NCI-H1048 (cell line): ENCODE measurements at places on chromosomes 3 and 15.

DNA sequence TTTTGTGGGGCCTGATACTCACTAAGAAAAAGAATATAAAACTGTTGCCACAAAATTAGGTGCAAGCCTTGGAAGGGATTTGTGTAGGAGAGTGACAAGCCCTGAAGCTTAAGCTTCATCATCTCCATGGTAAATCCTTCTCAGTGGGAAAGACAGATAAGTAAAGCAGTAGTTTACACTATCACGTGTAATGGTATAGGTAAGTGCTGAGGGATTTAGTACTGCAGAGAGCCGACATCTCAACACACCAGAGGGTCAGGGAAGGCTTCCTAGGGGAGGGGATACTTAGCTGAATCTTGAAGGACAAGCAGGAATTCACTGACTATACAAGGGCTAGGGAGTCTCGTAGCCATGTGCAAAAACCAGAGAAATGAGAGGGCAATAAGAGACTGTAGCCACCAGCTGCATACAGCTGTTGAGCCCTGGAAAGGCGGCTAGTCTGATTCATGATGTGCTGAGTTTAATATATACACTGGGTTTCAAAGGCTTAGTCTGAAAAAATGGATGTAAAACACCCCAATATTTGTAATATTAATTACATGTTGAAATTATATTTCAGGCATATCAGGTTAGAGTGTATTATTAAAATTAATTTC, 11.1 kb downstream of the SLC24A1 start:
- DNase-seq, result no peak

- no peak for DNase-seq
Measured at GRCh38 chr3:191376516-191377141, 46.3 kb upstream of the UTS2B start.

GRCh38 chr3:171688593-171688992, 121.7 kb downstream of the PLD1 start:
- no peak for DNase-seq

DNA sequence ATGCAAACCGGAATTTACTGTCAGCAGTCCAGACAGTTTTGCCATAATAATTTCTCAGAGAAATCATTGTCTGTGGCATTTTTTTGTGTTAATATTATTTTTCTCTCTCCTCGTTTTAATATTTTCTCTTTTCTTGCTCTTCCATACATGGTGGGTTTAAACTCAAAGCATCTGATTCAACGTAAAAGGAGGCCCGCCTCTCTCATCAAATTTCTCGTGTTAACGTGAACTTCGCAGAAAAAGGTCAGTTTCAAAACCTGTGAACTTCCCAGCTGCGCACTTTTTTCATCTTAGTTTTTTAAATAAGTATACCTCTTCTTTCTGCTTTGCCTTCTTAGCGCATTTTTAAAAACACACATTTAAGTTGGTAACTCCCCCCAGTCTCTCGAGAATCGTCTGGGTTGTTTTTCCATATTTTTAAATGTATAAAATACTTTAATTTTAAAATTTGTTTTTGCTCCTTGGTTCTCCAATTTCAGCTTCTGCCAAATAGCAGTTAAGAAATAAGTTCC, 9.1 kb downstream of the SHOX2 start:
- no peak for DNase-seq

DNA sequence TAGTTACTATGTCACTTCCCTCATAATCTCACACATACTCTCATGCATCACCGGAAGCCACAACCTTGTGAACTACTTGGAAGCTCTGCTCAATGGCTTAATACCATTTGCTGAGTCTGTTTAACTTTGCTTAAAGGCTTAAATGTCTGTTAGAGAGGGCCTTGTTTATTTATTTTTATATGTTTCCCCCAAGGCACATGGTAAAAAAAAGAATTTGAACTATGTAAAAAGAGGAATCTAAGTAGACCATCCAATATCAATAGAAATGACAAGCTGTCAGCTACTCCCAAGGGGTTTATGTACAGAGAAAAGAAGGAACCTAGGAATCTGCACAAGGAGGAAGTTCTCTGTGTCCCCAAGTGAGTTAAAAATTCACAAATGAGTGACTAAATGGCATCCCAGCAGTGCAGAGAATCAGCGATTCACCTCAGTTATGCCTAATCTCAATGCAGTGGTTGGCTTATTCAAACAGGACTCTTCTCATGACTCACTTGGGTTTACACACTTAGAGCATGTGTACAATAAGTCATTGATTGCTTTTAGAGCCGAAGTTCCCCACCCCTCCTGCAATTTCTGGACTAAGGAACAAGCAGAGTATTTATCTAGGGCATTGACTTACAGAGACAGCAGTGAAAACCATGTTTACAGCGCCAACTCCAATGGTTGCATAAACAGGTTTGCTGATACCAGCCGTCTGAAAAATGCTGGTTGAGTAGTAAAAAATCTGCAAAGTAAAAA, 24.4 kb downstream of the SLC2A2 start:
- DNase-seq, result no peak

DNA sequence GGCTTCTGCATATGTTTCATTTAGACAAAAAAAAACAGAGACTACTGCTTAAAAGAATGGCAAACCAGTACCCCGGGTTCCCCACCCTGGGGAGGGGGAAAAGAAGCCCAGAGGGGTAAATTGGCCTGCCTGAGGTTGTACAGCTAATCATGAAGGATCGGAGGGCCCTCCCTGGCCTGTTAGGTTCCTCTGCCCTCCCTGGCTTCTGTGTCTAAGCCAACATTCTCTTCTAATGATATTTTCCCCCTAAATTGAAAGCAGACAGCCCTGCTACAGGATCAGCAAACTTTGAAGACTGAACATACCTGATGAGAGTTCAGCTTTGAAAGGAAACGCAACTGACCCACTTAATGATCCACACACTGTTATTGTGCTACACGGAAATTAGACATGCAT, 2.5 kb downstream of the ARHGAP31 start:
- DNase-seq, result no peak

DNA sequence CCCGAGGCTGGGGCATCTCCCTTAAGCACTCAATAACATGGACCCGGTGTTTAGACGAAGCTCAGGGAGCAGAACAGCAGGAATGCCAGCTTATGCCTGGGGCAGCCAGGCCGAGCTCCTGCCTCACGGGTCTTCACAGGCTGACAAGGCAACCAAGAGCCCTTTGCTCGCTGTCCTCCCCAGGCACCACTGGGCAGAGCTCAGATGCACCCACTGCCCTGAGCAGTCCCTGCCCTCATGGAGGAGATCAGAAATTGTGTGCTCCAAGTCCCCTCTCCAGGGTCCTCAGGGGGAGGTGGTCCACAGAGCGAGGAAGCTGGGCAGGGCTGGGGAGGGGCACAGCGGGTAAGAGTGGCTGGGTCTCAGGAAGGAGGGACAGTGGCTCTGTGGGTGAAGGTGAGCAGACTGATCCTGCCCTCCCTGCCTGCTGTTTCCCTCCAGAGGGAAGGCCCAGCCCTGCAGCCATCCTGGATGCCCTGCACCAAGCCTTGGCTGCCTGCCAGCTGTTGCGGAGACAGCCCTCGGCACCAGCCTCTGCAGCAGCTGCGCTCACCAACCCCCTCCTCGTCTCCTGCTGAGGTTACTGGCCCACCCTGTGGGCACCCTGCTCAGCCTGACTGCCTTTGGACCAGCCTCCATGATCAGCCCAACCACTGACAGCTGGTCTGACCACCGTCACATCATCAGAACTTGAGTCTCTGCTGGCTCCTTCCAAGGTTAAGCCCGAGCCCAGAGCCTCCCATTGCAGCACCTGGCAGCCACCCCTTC, 21.1 kb upstream of the GP9 start:
- no peak for DNase-seq

DNA sequence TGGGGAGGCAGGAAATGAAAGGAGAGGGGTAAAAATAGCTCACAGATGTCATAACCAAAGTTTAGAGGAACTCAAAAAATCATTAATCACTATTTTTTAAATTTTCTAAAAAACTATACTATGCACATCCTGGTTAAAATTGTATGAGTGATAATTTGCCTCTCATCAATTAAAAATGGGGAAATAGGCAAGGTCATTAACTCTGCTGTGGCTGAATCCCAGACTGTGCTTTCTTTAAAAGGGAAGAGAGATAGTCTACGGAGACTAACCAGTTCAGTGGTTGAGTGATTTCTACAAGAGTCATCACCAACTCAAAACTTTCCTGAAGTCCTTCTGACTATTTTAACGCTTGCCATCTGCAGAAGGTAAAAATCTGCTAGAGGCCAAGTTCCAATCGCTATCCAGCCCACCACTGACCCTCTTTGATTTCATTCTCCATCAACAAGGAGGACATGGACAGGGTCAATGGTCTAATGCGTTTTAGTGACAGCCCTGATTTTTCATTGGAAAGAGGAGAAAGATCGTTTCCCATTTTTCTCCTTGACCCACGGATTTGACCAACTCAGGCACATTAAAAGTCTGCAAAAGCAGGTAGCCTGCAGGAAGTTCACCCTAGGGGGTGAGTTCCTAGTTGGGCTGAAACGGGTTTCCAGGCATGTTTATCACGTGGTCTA, 850 bp downstream of the SUCLG2 start:
- DNase-seq, result no peak

DNA sequence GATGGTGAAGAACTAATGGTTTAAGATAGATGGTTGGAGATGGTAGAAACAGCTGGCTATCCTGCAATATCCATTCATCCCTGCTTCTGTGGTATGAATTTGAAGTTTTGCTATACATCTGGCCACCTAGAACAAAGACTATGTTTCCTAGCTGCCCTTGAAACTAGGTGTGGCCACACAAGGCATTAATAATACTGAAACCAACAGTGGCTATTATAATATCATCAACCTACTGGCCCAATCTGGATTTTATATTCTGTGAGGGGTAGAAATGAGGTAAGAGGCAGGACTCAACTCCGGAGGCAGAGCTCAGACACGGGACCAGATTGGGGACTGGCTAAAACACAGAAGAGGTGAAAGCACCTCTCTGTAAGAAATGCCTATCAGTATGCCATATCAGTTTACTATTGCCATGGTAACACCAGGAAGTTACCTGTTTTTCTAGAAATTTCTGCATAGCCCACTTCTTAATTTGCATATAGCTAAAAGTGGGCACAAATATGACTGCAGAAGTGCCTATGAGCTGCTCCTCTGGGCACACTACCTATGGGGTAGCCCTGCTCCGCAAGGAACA, 8.4 kb downstream of the IFT80 start:
- no peak for DNase-seq

GRCh38 chr3:66443118-66443803, 57.6 kb downstream of the LRIG1 start:
- DNase-seq, result no peak

GRCh38 chr3:177679568-177680471, 482.5 kb upstream of the TBL1XR1 start:
- no peak for DNase-seq

GRCh38 chr3:143363276-143363675, 243.7 kb downstream of the CHST2 start:
- no peak for DNase-seq

GRCh38 chr15:82978438-82978837, 7.6 kb upstream of the RAMAC start:
- no peak for DNase-seq

DNA sequence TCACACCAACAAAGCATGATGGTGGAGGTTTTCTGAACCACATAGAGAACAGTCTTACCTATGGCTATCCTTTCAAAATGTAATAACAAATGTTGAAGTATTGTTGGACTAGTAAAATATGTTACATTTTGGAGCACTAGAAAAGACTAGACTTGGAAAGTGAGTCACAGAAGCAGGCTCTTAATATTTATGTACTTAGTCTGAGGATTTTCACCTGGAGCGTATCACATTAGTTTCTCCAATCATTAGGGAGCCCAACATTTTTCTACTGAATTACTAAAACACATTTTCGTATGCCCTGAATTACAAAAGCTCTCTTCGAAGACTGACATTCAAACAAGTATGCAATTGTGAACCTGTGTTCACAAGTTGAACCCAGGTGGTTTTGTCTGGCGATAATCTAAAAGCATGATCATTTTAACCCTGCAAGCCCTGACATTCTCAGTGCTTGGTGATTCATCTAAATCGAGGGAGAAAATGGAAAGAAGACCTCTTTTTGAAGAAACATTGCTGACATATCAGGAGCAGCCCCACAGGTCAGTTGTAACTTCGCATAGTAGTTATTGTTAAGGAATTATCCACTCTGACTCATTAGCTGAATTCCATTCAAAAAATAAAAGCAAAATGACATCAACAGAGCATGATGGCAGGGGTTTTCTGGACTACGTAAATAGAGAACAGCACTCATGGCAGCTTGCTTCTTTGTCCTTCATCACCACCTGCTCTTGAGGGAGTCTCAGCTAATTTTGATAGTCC, 679.8 kb upstream of the NECTIN3 start:
- DNase-seq, result no peak

DNA sequence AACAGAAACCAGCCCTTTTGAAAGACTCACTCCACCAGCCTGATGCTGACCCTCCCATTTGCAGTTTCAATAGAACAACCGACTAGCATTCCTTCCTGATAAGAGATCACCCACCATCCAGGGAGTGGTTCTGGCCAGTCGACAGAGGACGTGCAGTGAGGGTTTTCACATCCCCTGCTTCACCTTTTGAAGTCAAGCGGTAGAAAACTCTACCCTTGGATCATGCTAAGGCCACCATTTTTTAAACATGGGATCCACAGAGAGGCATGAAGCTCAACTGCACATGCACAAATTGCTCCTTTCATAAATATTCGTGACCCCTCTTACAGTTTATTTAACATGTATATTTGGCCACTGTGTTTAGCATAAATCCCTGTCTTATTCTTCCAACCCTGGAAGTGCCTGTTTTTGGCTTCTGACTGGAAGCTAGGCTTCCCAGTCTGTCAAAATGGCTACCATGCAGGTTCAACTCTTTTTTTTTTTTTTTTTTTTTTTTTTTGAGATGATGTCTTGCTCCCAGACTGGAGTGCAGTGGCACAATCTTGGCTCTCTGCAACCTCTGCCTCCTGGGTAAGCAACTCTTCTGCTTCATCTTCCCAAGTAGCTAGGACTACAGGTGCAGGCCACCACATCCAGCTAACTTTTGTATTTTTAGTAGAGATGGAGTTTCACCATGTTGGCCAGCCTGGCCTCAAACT, 1.0 kb upstream of the THUMPD3 start:
- no peak for DNase-seq

GRCh38 chr3:148955544-148956346, 35.6 kb upstream of the GYG1 start:
- DNase-seq, result no peak

DNA sequence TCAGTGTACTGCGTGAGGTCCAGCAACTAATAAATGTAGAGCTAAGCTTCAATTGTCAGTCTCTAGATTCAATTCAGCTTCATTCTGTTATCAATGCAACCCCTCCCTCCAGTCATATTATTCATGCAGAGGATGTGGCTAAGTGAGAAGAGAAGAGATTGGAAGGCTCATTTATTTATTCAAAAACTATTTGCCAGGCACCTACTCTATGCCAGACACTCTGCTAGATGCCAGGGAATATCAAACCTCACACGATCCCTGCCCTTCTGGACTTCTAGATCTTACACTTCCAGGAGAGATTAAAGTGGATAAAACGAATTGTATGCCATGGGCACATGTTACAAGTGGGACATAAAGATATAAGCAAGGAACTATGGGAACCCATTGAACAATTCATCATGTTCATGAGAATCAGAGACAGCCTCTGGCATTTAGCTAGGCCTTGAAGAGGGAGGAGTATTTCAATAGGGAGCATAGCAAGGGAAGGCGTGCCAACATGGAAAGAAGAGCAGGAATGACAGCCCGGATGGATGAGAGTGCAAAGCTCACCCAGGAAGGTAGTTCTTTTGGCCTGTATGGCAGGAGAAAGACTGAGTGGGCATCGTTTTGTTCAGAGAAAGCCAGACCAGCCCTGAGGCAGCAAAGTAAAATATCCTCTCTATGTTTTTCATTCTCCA, 75.4 kb downstream of the FGF12 start:
- DNase-seq, result no peak

GRCh38 chr3:196629228-196629627, 10.3 kb upstream of the NRROS start:
- DNase-seq, result no peak

GRCh38 chr3:3027976-3028567, 82.1 kb downstream of the IL5RA start:
- DNase-seq, result no peak
